COLO829 (cell line): ENCODE measurements at places on chromosomes 4 and X.
A peak's percentile ranks its signal among the peaks of the same experiment; 100 is the strongest.

GRCh38 chr4:121777625-121778024 is 12.7 kb upstream of the SMIM43 start:
- no peak for DNase-seq

- no peak for DNase-seq
Observed at GRCh38 chr4:119233750-119234149, 21.2 kb downstream of the USP53 start.

DNA sequence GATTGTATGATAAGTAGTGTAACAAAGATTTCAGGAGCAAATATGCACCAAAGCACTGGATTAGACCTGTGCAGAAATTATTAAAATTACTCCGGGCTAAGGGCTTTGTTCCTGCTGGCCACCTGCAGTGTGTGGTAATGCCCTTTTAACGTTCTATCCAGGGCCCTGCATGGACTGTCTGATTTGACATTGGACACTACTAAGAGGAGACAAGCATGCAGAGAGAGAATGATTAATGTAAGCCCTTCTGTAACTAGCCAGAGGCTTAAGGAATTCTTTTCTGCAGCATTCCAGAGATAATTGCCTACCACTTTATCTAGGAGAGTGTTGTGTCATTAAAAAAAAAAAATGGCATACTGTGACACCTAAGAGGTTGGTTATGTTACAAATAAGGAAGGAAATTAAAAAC is 117.0 kb downstream of the PCDH7 start:
- no peak for DNase-seq

DNA sequence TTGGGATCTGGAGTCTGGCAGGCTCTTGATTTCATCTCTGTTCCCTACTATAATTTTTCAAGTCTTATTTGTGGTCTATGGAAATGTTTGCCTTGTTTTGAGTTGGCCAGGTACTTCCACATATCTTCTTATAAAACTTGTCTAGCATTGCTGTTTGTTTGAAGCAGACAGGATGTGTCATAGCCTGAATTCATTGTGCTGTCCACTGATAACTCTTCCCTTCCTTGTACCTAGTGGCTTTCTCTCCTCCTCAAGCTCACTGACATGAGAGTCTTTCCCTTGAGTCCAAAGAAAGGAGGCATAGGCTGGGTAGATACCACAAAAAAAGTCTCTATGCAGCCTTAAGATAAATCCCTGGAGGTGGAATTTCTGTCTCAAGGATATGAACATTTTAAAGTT is 59.2 kb upstream of the FAM241A start:
- no peak for DNase-seq

- no peak for DNase-seq
Observed at GRCh38 chr4:81452452-81453006, 19.2 kb downstream of the RASGEF1B start.

- no peak for DNase-seq
Observed at GRCh38 chr4:102466298-102466697, 34.9 kb upstream of the NFKB1 start.

- DNase-seq = peak; percentile 73
Observed at GRCh38 chr4:7802093-7802726, 137.5 kb downstream of the AFAP1 start.

GRCh38 chr4:143405075-143405730 is 68.5 kb downstream of the GAB1 start:
- DNase-seq = no peak

- no peak for DNase-seq
Observed at GRCh38 chr4:178554352-178554751, 1112.1 kb upstream of the AGA start.

- no peak for DNase-seq
Observed at GRCh38 chrX:149022485-149022884, 482.6 kb downstream of the IDS start.

GRCh38 chrX:338836-339400 is 20.3 kb upstream of the GTPBP6 start:
- no peak for DNase-seq

DNA sequence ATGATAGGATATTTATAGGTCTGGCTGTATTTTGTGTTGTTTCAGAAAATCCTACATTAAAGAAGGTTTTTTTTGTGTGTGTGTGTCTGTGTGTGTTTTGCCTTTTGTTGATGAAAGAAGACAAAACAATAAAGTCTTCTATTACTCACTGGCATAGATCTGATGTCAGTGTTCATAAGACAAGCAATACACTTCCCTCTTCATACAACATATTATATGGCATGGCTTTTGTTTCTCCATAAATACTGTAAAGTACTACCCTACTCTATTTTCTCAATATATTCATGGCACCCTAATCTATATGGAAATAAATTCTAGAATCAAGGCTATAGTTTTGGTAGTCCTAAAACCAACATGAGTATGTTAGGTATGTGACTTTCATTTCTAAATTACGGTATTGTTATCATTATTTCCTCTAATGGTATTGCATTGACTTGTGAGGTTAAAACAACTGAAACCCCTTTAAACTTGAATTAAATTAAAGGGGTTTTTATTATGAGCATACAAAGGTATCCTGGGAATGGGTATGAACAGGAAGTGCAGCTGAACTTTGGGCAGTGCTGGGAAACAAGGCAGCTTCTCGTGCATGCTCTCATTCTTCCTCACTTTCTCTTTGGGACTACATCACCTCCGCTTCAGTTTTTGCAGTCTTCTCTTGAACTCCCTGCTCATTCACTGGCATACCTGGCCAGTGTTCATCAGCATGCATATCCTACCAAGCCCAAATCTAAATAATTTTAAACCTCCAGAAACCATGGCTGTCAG is 70.5 kb upstream of the PRSS48 start:
- no peak for DNase-seq

- DNase-seq = no peak
Observed at GRCh38 chr4:126735294-126736132, 897.2 kb upstream of the INTU start.

- no peak for DNase-seq
Observed at GRCh38 chrX:6718766-6719165, 183.8 kb upstream of the VCX3A start.

GRCh38 chr4:189060104-189060503 is 880.6 kb upstream of the FRG1 start:
- DNase-seq = no peak

GRCh38 chr4:85777908-85778631 is 303.1 kb downstream of the ARHGAP24 start:
- no peak for DNase-seq

DNA sequence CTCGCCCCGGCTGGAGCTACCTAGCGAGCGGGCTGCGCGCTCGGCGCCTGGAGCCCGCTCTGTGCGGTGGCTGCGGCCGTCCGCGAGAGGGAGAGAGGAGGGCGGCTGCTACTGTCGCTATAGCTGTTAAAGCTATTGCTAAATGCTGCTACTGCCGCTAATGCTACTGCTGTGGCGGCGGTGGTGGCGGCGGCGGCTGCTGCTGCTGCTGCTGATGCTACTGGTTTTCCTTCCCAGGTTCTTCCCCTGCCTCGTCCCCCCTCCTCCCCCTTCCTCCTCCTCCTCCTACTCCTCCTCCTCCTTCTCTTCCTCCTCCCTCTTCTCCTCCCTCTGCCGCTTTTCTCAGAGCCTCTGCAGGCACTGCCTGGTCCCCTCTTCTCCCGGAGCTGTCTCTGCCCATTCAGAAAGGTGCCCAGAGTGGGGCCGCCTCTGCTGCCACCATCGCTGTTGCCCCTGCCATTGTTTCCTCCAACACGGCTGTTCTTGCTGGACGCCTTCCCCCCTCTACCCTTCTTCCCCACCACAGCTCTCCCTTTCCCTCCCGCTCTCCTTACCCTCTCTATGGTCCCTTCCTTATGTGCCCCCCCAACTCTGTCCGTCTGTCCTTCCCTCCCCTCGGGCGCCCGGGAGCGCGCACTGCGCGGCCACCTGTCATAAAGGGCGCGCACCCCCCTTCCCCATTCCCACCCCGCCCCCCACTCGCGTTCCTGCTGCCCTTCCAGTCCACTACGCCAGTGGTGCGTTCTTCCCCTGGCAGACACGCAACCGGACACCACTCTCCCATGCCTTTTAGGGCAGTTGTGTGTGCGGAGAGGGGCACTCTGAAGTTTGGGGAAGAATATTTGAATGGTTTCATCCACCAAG is at the start of gene NEXMIF:
Gene NEXMIF, minus strand, starts transcription at position 228 of the 864 bp plus-strand sequence.
- DNase-seq = no peak

GRCh38 chr4:83240379-83240875 is 44.2 kb downstream of the COQ2 start:
- DNase-seq = no peak

GRCh38 chrX:80808881-80809411 is 731 bp downstream of the BRWD3 start:
- no peak for DNase-seq

GRCh38 chrX:6644411-6644810 is 109.5 kb upstream of the VCX3A start:
- DNase-seq = no peak

- no peak for DNase-seq
Observed at GRCh38 chr4:55749666-55750065, 69.9 kb upstream of the EXOC1L start.

- DNase-seq = no peak
Observed at GRCh38 chr4:94068753-94069719, 138.6 kb upstream of the SMARCAD1 start.

DNA sequence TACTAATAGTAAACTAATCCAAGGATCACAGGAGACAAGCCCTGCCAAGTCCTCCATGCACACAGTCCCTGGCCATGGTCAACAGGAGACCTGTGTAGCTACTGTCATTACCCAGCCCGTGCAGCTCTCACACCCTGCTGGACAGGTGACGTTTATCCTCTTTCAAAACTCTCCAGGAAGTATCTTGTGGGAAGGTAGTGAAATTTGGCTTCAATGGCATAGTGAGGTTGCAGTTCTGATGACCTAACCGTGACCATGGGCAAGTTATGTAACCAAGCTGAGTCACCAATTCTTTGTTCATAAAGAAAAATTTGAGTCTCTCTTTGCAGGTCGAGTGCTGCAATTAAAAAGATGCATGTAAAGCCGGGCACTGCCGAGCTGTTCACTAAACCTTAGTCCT is 11.3 kb upstream of the SLC2A9 start:
- no peak for DNase-seq

DNA sequence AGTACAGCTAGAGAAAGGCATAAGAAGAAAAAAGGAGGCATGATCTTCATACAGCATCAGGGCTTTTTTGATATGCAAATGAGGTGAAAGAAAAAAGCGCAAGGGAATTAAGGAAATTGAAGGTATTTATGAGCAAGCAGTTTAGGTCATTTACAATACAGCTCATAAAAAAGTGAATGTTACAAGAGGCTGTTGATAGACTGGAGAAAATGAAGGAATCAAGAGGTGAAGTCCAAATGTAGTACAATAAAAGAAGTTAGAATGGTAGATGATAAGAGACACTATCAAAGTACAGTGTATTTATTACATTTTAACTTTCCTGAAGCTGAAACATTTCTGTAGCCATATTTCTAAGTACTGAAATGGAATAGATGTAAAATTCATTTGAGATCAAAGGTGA is 1349.5 kb downstream of the ADGRL3 start:
- no peak for DNase-seq

DNA sequence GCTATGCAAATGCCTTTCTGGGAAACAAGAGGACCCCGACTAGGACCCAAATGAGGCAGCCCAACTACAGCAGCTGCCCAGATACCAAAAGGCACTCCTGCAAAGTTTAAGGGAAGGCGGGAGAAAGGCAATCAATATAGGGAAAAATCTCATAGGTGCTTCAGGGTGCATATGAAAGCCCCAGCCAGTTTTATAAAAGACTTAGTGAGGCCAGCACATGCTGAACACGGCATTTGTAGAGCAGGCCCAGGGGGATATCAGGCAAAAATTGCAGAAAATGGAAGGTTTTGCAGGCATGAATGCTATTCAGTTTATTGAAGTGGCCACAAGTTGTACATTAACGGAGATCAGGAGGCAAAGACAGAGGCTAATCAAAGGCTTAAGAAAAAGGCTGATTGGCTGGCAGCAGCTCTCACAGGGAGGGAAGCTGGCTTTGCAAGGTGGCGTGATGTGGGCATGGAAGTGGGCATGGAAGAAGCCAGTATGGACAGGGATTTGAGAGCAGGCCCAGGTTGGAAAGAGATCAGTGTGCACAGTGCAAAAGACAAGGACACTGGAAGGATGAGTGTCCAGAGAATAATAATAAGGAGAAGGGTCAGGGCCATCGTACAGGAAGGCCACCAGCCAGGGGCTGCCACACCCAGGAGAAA is 37.7 kb upstream of the UGT2B7 start:
- DNase-seq = no peak

GRCh38 chrX:24890677-24891076 is 125.1 kb downstream of the ARX start:
- DNase-seq = no peak

- no peak for DNase-seq
Observed at GRCh38 chr4:89222170-89222569, 85.4 kb downstream of the GPRIN3 start.

DNA sequence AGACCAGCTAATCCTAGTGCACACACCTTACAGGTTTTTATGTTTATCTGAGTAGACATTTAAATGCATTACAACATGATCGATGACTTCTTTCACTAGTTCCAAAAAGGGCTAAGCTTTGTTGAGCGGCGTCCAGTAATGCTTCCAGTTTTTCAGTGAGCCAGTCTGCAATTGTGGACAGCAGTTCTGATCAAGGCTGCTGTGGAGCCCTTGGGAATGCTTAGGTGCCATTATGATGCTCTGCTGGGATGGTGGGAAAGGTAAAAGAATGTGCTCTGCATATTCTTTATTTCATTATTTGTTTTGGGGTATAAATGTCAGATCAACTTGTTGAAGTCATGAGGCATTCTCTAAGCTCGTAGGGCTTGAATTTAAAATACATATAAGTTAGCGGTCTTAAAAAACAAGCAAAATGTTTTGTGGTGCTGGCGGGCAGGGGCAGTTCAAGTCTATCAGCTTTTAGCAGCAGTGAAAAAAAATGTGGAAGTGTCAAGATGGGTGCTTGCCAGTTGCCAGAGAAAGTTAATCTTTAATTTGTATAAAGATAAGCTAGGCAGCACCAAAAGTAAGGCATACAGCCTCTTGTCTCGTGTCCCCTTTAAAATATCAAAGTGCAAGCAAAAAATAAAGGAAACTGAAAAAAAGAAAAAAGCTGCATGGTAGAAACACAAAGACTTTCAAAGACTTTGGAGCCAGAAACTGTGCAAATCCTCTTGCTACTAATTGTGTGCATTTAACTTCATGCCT is 5.8 kb downstream of the MID1IP1 start:
- no peak for DNase-seq

DNA sequence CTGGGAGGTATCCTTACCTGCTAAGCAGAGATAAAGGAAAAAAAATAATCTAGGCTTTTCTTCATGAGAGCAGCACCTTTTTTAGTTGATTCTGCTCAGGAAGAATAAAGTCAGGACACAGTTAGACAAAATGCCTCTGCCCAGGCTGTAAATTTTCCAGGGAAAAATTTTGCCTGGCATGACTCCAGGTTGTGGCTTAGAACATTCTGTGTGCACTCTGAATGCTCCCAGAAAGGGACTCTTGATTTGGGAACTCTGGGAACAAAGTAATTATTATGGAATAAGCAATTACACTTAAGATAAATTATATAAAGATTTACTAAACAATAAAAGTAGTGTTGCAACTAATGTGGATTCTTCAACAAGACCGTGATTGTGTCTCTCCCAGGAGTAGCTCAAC is 826.2 kb upstream of the TENM3 start:
- DNase-seq = peak; percentile 57

DNA sequence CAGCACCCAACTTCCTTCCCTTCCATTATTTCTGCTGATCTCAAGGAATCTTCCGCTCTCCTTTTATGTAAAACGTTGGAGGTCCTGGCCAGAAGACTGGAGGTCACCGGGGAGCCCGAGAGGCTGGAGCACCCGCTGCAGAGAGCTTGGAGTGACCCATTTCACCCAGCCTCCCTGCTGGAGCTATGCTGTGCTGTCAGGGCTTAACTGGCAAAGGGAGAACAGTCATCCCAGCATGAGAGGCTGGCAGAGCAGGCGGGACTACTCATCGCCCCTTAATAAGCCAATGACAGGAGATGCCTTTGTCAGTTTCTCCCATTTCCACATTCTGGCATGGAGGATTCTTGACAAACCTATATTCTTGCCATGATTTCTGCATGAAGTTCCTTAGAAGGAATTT is 98.9 kb downstream of the GATB start:
- no peak for DNase-seq
